ENCODE measurements at places on chromosomes 13 and 19.

GRCh38 chr13:103218253-103218652 lies 152.0 kb upstream of the SLC10A2 start:
- DNase-seq = no peak

- no peak for DNase-seq
Observed at GRCh38 chr19:2089001-2089711, 7.0 kb downstream of the MOB3A start.

GRCh38 chr13:54945973-54946372 lies 1917.4 kb downstream of the OLFM4 start:
- no peak for DNase-seq

DNA sequence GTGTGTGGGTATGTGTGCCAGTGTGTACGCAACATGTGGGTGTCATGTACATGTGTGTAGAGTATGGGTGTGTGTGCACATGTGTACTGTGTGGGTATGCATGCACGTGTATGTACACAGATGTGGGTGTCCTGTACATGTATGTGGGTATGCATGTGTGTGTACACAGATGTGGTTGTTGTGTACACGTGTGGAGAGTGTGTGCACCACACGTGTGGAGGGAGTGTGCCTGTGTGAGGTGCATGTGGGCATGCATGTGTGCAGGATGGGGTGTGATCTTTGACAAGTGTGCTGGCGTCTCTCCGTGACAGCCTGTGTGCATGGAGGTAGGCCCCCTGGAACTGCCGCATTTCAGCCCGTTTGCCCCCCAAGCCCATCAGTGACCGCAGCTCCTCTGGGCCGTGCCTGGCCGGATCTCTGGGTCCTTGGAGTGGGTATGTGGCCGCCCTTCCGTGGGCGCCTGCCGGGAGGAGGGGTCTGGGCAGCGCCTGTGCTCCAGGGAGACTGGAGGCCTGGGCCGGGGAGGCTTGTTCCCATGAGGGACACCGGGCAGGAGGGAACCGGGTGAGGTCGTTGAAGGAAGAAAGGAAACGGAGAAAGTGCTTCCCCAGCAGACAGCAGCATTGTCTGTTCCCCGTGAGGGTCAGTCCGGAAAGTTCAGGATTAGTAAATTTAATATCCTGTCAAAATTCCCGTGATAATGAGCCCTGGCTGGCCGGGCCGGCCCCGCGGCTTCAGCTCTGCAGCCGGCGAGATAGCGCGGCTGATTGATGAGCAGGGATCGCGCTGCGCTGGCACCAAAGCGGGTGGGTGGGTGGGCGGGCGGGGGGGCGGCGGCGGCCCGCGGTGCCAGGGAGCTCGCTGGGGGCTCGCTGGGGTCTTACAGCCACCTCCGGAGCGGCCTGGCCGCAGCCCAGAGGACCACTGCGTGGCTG lies 91.1 kb upstream of the SOX1 start:
- DNase-seq = no peak

DNA sequence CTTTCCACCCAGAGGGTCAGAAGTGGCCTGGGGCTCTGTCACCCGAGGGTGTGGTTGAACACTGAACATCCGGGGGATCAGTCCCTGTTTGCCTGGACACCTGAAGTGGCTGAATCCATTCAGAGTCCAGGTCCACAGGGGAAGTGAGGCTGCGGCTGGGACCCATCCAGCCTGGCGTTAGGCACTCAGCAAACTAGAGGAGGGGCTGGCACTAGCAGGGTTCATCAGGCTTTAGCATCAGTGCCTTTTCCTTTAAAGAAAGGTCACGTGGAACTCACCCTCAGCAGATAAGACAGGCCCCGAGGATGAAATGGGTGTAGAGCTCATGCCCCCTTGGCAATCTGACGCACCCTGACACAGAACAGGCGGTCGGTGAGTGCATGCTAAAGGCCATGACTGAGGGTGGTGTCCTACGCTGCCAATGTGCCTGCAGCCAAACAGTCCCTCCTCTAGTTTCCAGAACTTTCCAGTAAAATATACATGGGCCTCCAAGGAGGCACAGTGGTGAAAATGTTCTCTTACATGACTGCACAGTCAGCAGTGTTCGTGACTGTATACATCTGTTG lies 72.4 kb upstream of the ARHGEF7 start:
- DNase-seq = no peak

All from HT-29 (cell line).